ENCODE measurements at places on chromosomes 4 and X.

DNA sequence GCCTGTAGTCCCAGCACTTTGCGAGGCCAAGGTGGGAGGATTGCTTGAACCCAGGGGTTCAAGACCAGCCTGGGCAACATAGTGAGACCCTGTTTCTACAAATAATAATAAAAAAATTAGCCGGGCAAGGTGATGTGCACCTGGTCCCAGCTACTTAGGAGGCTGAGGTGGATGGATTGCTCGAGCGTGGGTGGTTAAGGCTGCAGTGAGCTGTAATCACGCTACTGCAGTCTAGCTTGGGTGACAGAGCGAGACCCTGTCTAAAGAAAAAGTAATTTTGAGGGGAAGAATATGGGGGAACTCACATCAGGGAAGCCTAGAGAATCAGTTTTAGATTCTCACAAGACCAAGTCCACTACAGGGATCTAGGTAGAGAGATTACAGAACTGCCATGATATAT lies 28.9 kb upstream of the LCORL start:
- DNase-seq, result no peak

GRCh38 chr4:149980941-149981340 lies 97.3 kb upstream of the DCLK2 start:
- no peak for DNase-seq

GRCh38 chr4:187499956-187500355 lies 495.6 kb upstream of the ZFP42 start:
- DNase-seq, result no peak

DNA sequence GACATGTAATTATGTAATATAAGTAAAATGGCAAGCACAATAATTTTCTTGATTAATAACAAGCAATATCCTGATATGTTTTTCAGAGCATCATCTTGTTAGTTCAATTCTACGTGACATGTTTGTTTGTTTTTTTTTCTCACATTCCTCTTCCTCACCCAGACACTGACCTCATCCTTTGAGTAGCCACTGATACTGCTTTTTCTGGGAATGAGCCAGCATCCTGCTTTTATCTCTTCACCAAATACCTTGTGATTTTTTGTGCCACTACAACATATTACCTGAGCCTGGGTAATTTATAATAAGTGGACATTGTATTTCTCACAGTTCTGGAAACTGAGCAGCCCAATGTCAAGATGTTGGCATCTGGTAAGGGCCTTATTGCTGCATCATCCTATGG lies 484.0 kb downstream of the NAF1 start:
- no peak for DNase-seq

- DNase-seq, result no peak
Observed at GRCh38 chr4:121253961-121254360, 89.8 kb upstream of the TNIP3 start.

GRCh38 chrX:149898554-149898953 lies 17.6 kb downstream of the MAGEA8 start:
- DNase-seq, result no peak

DNA sequence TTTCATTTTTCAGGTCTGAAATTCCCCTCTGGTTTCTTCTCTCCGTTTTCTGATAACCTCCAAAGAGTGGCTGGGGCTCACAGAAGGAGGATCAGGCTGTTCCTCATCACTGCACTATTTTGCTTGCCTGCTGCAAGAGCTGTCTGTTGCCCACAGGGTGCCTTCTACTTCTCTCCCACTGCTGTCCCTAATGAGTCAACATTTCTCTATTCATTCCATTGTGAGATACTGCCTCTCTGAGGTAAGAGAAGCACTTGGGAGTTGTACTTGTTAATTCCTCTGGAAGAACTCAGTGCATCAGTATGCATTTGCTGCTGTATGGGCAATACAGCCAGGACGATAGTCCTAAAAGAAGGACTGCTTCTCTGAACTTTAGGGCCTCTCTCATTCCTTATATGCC lies 34.8 kb downstream of the CT47B1 start:
- no peak for DNase-seq

DNA sequence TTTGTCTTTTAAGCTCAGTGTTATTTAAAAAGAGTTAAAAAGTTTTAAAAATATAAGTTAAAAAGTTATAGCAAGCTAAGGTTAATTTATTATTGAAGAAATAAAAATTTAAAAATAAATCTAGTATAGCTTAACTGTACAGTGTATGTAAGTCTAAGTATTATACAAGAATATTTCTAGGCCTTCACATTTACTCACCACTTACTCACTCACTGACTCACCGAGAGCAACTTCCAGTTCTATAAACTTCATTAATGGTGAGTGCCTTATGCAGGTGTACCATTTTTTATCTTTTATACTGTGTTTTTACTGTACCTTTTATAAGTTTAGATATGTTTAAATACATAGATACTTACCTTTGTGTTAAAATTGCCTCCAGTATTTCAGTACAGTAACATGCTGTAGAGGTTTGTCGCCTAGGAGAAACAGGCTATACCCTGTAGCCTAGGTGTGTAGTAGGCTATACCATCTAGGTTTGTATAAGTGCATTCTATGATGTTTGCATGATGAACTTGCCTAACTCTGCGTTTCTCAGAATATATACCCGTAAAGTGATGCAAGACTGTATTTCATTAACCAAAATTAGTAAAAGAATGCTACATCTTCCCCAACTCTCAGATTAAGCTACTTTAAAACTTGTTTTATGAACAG lies 202.9 kb downstream of the CFAP299 start:
- DNase-seq, result no peak

DNA sequence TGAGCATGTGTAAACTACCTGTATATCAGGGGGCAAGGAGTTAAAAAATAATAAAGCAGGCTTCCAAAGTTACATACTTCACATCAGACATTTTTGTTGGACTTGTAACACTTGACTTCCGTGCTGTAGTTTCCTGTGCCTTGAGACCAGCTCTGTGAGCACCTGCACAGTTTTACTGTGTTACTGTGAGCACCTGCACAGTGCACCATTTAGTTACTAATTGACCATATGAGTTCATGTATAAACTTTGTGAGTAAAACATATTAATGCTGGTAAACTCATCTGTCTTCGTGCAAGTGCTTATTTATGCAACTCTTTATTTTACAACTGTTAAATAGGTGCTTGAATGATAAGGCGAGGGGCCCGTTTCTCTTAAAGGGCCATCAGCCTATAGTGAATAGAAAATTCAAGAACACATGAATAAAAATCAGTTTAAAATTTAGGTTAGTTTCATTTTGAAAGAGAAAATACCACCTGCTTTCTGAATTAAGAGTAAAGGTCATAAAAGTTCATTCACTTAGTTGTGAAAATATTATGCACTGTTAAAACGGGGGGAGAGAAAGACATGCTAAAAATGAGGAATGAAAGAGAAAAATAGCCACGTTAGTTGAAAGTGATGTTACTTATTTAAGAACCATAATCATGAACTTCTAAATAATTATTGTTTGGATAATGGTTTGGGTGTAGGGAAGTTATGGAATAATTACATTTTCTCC lies 42.4 kb downstream of the USP9X start:
- DNase-seq, result no peak

- no peak for DNase-seq
Observed at GRCh38 chr4:76307660-76308014, 1.1 kb downstream of the STBD1 start.

DNA sequence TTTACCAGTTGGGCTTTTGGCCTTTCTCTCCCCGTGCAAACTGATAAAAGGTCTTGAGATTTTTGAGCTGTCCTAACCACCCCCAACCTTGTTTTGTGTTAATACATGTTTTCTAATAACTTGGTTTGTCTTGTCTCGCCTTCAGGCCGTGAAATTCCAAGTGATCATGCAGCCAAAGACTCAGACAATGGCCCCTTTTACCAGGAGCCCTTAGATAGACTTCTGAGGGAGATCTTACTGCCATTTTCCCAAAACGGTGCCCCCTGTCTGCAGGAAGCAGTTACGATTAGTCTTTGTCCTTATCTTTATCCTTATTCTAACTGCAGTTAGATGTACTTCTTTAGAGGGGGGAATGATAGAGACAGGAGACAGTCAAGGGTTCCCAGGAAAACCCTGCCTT lies 245.3 kb upstream of the HDX start:
- no peak for DNase-seq

- DNase-seq, result no peak
Observed at GRCh38 chr4:108080747-108081146, 88.0 kb downstream of the LEF1 start.

GRCh38 chr4:10866666-10867065 lies 182.1 kb upstream of the CLNK start:
- peak; percentile 75 for DNase-seq

GRCh38 chrX:46587158-46587557 lies 13.6 kb downstream of the CHST7 start:
- no peak for DNase-seq

GRCh38 chr4:28251831-28252230 lies 1391.2 kb downstream of the STIM2 start:
- no peak for DNase-seq

DNA sequence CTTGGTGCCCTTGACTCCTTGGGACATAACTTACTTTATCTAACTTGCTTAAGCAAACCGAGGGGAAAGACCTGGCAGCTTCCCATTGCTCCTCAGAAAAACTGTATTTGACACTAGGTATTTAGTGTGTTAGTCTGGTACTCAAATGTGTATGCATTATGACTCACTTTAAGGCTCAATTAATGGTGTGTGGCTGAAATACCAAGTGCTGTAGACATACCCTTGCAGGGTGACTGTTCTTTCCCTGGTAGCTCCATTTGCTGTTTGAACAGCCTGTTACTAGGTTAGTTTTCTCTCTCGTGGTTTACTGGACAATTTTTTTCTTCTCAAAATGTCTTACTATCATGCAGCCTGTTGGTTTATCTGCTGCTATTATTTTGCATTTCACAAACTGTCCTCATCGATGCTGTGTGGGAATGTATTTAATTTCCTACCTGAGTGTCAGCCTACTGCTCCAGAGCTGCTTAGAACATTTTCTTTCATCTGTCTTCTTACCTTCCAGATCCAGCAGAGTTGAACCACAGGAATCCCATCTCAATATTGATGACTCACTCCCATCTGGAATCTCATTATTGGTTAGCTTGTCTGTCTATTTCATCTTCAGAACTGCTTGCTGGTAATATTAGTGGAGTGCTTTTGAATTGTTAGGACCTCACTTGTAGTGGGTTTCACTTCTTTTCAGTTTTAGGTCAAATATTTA lies 158.0 kb upstream of the FAT1 start:
- DNase-seq, result no peak

GRCh38 chrX:132425744-132426318 lies 63.0 kb downstream of the MBNL3 start:
- no peak for DNase-seq

GRCh38 chr4:105550641-105551040 lies 1.8 kb upstream of the ARHGEF38 start:
- no peak for DNase-seq

- peak; percentile 85 for DNase-seq
Observed at GRCh38 chr4:56311299-56311975, 75.9 kb downstream of the AASDH start.

DNA sequence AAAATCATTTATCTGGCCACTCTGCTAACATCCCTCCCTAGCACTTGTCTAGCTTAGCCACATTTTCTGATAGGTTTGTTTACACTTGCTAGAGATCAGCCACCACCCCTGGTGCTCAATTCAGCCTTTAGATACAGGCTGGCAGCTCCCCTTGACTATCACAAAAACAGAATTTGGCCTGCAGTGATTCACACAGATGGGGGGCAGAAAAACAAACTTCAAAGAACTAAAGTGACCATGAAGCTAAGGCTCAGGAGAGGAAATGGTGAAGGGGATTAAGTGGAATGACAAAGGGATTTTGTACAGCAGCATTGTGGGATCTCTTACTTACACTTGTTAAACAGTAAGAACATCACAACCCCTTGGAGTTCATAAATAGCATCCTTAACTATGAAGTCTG lies 1718.0 kb upstream of the PCDH7 start:
- no peak for DNase-seq

DNA sequence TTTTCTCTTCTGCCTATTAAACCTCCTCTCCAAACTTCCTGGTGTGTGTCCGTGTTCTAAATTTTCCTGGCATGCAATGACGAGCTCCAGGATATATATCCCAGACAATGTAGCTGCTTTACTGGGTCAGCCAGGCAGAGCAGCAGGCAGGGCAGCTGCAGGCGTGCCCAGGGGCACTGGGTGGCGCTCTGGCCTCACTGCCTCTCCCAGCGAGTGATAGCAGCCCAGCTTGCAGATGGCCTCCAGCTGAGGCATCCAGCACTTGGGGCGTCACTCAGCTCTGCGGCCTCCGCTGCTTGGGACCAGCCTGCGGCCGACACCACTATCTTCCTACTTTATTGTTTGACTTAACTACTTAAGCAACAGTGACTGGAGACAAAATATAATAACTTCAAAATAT lies 23.0 kb upstream of the UBA6 start:
- DNase-seq, result no peak

DNA sequence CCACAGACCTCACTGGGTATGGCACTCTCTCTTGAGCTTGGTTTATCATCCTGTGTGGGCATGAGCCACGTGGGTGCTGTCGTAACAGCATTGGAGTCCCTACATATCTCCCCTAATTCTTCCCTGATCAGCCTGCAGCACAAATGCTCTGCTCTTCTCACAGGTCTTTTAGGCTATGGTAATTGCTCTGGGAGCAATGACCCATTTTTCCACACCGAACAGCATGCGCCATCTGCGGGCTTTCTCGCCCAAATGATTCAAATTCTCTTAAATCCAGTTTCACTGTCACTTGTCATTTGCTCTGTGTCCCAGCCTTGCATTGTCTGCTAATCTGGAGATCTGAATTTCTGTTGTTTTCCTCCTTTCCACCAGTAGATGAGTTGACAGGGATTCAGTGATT lies 48.9 kb upstream of the GATB start:
- DNase-seq, result no peak

DNA sequence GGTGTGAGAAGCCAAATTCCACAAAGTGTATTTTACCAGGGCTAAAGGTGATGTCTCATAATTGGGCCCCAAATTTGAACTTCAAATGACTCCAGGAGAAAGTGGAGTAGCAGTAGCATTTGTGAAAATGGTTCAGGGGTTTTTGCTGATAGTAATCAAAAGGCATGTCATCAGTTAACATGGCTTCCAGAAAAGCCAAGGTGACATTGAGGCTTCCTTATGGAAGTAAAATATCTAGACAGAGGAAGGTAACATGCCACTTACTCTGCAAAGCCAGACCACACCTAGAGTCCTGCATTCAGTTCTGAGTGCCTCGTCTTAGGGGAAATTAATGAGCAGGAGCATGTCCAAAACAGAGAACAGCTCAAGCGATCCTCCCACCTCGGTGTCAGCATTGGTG lies 2.2 kb upstream of the RPL36A start:
- no peak for DNase-seq

DNA sequence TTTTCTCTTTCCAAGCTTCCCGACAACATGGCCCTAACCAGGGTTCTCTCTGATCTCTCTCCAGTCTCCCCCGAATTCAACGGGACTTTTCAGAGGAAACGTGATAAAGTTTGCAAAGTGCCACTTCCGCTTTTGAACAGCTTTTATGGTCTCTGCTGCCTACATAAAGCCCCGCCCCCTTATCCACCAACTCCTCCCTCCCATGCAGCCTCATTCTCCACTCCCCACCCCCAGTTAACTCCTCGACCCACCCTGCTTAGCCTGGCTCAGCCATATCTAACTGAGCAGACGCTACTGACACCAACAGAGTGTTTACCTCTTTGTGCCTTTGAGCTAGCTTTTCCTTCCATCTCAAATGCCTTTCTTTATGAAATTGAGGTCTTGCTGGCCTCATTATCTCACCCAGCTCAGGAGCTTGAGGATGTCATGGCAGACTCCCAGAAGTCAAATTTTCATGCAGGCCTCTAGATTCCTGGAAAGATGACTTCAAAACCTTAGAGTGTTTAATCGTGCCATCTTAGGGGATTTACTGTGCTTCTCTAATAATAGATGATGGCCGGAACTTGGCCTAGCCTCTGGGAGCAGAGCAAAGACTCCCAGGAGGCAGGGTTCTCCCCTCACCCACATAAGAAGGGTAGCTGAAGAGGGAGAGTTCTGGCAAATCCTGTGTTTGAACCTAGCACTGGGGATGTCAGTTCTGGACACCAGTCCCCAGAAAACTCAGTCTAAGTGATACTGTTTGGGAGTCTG lies 606.0 kb downstream of the BCOR start:
- no peak for DNase-seq

All from NCI-H524 treated with DMSO at 0.1 percent for 48 hours (cell line).